Bronchial epithelial cell (primary cell): ENCODE measurements at places on chromosomes 13 and 19. TPM values are rescaled to one million over a fixed set of nuclear protein-coding genes. Genes with fewer than 3 reads are reported as not detected.

The PEG3 gene
- total RNA-seq, result 0.51 and 0.53 TPM in 2 replicates

The NKG7 gene
- total RNA-seq, result not detected in 2 replicates

The MEX3D gene
- total RNA-seq, result 34.2 and 43.4 TPM in 2 replicates

The CYP2A6 gene
- total RNA-seq, result not detected in 2 replicates

The PLK5 gene
- not detected in 2 replicates for total RNA-seq

The GRIK5 gene
- under 0.01 TPM in 2 replicates for total RNA-seq

The LILRA5 gene
- total RNA-seq, result not detected in 2 replicates

The PSG4 gene
- total RNA-seq, result 0.26 TPM in 1 of 2 replicates, not detected in the other

The LCP1 gene
- total RNA-seq, result 0.26 and 0.53 TPM in 2 replicates

The LAIR1 gene
- total RNA-seq, result not detected in 2 replicates

The ANKLE1 gene
- 0.38 and 0.53 TPM in 2 replicates for total RNA-seq

The ZNF418 gene
- 5.5 and 6.1 TPM in 2 replicates for total RNA-seq

The CALR3 gene
- 0.26 and 0.51 TPM in 2 replicates for total RNA-seq

The ZNF558 gene
- total RNA-seq, result 30.5 and 40.3 TPM in 2 replicates

The SYNGR4 gene
- not detected in 2 replicates for total RNA-seq
